ENCODE measurements at places on chromosomes 5 and 9. TPM values are rescaled to one million over a fixed set of nuclear protein-coding genes. Genes with fewer than 3 reads are reported as not detected.

The DENND4C gene
- total RNA-seq = 51.8 TPM

The ST8SIA4 gene
- 4.4 TPM for total RNA-seq

The ANKRD31 gene
- total RNA-seq = 0.35 TPM

The TRPM6 gene
- total RNA-seq = 1.5 TPM

The SLC22A4 gene
- total RNA-seq = 0.79 TPM

The LEAP2 gene
- 2.3 TPM for total RNA-seq

The NOTCH1 gene
- total RNA-seq = 40.8 TPM

The BTNL8 gene
- not detected for total RNA-seq

The PCDHGA6 gene
- total RNA-seq = 1.8 TPM

The CEP78 gene
- 8.6 TPM for total RNA-seq

The GALNT12 gene
- 17.5 TPM for total RNA-seq

The SNCB gene
- not detected for total RNA-seq

The PCDHA13 gene
- total RNA-seq = 0.19 TPM

The SLC35A4 gene
- total RNA-seq = 50.2 TPM

The NEURL1B gene
- total RNA-seq = 18.8 TPM

The TRPM3 gene
- under 0.01 TPM for total RNA-seq

Measured in esophagus squamous epithelium (tissue), 5 donors.